ENCODE measurements at places on chromosomes 11 and 22. TPM values are rescaled to one million over a fixed set of nuclear protein-coding genes. Genes with fewer than 3 reads are reported as not detected.

GRCh38 chr11:111561306-111561705 lies 20.8 kb downstream of the LAYN start:
- no peak for DNase-seq

Gene MUC5B
- total RNA-seq, result not detected

GRCh38 chr11:131064373-131064991 lies 148.2 kb upstream of the SNX19 start:
- no peak for DNase-seq

DNA sequence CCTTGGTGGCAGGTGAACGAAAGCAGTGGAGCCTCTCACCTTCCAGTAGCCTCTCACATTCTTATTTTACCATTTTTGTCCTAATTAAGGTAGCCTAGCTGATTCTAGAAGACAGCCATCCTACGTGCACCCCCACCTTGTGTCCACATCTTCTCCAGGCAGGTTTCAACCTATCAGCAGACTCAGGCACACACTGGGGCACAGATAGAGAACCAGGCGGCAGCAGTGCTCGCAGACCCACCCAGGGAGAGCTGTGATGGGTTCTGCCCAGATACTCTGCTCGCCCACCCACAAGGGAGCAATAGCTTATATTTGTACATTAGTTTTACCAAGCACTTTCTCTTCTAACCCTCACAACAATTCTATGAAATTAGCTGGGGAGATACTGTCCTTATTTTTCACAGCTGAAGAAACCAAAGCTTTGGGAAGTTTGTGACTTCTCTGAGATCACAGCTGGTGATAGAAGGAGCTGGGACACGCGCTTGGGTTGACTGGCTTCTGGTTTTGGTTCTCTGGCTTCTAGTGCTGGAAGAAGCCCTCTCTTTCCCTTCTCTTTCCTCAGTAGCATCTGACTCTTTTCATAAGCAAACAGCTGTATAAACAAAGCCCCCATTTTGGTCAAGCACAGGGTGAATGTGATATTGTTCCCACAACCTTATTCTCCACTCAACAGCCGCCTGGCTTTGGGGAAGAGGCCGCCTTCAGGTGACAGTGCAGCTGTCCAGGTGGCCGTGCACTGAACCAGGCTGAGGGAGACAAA lies 36.9 kb downstream of the PPP2R1B start:
- DNase-seq, result no peak

Gene GVQW3
- total RNA-seq, result 1.1 TPM

DNA sequence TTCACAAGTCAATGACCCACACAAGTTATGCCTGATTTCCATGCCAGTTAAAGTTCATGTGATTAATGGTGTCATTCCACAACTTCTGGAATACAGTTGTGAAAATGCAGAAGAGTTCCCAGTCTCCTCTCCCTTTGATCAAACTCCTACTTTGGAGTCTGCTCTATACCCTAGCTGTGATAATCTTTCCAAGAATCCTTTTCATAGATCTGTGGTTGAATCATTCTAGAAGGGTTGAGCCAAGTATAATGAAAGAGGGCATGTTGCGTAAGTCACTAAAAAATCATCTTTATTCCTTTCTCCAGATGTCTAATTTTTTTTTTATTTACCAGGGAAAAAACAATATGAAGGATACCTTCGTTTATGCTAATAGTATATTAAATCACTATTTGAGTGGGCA lies 89.7 kb upstream of the CARD18 start:
- no peak for DNase-seq

DNA sequence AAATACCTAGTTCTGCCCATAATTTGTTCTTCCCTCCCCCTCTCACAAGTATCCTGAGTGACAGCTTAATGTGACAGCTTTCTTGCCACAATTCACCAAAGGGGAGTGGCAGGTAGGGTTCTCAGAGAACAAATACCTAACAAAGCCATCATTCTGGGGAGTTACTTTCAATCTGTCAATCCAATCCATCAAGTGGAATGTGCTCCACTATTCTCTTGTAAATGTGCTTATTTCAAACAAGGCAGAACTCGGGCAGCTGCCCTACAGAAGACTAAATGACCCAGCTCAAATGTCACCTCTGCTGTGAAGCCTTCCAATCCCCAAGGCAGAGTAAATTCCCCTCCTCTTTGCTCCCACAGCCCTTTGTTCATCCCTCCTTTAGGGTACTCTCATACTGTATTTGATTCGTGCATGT lies 27.8 kb downstream of the LGR4 start:
- DNase-seq, result no peak

GRCh38 chr11:63476618-63477017 lies 14.3 kb downstream of the PLAAT5 start:
- no peak for DNase-seq

GRCh38 chr11:85086504-85087284 lies 540.5 kb downstream of the DLG2 start:
- DNase-seq, result no peak

- DNase-seq, result no peak
Measured at GRCh38 chr11:125342281-125342930, 153.7 kb downstream of the FEZ1 start.

Measured in mesenteric fat pad (tissue), 1 donor.